ENCODE measurements at places on chromosomes 12 and 14. TPM values are rescaled to one million over a fixed set of nuclear protein-coding genes. Genes with fewer than 3 reads are reported as not detected.

Gene TAC3
- total RNA-seq: not detected

- DNase-seq: no peak
These were observed 11.0 kb downstream of the GPR135 start for GRCh38 chr14:59454139-59454538.

Gene ZC3H14
- total RNA-seq: 65.5 TPM

- no peak for DNase-seq
These were observed 31.4 kb downstream of the CD9 start for GRCh38 chr12:6231359-6232268.

GRCh38 chr12:67367843-67368242, 98.7 kb downstream of the CAND1 start:
- DNase-seq: no peak

Gene LRRC43
- not detected for total RNA-seq

- DNase-seq: no peak
These were observed 389.3 kb downstream of the BMP4 start for GRCh38 chr14:53567236-53567780.

Gene BDKRB1
- total RNA-seq: not detected

Gene ASCL1
- 0.08 TPM for total RNA-seq

- DNase-seq: no peak
These were observed 153.9 kb downstream of the LRRK2 start for GRCh38 chr12:40378691-40379090.

GRCh38 chr14:69300601-69301221, 40.8 kb downstream of the GALNT16 start:
- no peak for DNase-seq

DNA sequence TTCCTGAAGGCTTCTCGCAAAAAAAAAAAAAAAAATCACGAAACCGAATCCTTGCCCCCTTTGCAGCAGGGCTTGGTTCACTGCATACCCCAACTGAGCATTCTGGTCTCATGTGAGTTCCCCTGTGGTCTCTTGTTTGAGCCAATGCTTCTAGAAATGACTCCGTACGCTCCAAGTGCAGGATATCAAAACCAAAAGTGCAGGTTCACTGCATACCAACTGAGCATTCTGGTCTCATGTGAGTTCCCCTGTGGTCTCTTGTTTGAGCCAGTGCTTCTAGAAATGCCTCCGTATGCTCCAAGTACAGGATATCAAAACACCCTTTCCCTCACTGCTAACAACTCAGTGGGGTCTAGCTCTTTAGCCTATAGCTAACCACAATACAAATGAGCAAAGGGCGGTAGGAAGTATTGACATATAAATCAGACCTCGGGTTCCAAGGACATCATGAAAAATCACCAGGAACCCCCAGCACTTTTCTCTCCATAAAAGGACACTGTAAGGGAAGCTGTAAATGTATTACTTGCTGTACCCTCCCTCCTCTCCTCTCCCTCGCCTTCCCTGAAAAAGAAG, 206.3 kb upstream of the NOS1 start:
- no peak for DNase-seq

Gene TROAP
- total RNA-seq: 46.0 TPM

DNA sequence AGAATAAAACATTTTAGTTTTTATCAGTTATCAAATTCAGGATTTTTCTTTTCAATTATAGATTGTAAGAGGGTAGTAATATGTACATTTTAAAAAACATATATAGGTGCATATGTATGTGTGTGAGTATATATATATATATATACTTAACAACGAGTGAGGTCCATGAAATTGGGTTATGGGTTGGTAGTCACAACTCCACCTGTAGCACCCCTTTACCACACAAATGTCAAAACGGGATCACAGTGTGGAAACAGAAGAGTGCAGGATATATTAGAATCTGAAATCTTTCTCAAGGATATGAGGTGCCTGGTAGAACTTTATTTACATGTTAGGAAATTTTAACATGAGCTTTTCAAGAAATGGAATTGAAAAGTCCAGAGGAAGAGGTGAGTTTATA, 31.3 kb downstream of the MIA2 start:
- no peak for DNase-seq

GRCh38 chr14:46818147-46818546, 166.6 kb upstream of the RPL10L start:
- DNase-seq: no peak
